ENCODE measurements at places on chromosomes 3 and 15.
A peak's percentile ranks its signal among the peaks of the same experiment; 100 is the strongest.

GRCh38 chr15:43974852-43975251 is 148.1 kb downstream of the WDR76 start:
- DNase-seq: no peak

DNA sequence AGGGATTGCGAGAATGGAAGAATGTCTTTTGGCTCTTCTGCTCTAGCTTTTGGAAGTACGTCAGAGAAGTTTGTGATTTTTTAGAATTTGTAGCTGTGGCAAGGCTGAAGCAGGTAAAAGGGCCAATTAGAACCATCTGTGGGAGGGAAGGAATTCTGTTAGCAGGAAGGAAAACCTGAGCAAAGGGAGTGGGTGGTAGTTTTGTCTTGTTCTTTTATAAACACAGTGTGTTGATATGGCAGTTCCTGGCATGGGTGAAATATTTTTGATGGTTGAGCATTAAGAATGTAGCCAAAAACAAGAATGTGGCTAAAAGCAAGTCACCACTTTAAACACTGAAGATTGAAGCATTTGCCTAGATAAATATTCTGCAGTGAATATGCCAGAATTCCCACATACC is 23.8 kb downstream of the DAG1 start:
- no peak for DNase-seq

- peak; percentile 40 for DNase-seq
Measured at GRCh38 chr3:142888099-142888480, 793 bp downstream of the PCOLCE2 start.

DNA sequence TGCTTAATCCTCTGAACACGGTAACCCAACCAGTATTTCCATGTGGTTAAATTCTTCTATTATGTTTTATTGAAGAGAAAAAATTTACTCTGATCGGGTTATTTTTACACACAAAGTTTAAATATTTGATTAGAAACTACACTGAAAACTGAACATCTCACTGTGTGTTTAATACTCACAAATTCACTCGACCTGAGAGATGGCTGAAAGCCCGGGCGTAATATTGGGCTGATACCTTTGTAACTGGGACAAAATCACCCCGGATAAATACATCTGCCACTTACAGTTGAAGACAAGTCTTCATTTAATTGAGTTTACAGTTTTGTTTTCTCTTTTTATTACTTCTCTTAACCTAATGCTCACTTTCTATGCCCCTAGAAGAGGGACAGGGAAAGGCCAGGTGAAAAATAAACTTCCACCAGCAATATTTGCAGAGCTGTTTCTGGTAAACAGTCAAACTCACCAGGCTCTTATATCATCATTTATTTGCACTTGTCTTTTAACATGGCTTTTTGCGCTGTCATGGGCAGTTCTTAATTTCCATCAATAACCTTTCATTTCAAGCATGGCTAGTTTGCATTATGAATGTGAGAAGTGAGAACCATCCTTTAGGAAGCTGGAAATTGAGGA is 145.6 kb upstream of the TMCO5A start:
- DNase-seq: no peak

- no peak for DNase-seq
Measured at GRCh38 chr3:194540274-194540905, 53.6 kb upstream of the ATP13A3 start.

DNA sequence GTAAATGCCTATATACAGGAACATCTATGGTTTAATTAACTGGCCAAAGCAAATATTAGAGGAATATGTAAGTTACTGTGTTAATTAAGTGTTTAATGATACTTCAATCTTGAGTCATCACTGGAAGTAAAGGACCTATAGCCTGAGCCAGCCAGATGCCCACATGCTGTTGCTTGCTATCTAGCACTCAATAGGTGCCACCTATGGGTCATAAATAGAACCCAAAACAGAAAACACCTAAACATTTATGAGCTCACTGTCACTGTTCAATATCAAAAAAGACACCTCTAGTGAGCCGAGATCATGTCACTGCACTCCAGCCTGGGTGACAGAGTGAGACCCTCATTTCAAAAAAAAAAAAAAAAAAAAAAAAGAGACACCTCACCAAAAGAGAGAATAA is 48.4 kb upstream of the IP6K2 start:
- DNase-seq: no peak
